ENCODE measurements at places on chromosomes 4 and X.
A peak's percentile ranks its signal among the peaks of the same experiment; 100 is the strongest.

DNA sequence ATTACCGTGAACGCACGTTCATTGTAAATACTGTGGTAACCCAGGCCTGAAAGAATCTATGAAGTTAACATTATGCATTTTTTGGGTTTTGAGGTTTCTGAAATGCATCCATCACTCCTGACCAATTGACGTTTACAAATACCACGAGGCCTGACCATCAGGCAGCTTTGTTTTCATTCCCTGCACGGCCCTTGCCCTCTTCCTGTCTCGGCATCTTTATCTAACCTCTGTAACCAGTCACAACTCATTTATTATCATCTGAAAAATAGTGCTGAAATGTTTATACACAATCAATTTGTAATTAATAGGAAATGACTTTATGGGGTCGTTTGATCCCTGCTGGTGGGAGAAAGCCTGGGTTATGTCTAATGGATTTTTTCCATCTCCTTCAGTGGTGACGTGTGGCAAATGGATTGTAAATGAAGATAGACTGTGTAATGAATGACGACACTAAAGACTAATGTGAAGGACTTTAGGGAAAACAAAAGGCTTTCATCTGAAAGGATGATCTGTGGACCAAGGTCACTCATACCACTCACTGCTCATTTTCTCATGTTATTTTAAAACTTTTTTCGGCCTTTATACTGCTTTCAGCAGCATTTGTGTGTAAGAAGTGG lies 102.7 kb upstream of the SORBS2 start:
- DNase-seq = no peak

GRCh38 chr4:65943076-65943475 lies 272.8 kb upstream of the EPHA5 start:
- DNase-seq = peak; percentile 14

GRCh38 chr4:151719956-151720334 lies 40.9 kb downstream of the GATB start:
- DNase-seq = no peak

DNA sequence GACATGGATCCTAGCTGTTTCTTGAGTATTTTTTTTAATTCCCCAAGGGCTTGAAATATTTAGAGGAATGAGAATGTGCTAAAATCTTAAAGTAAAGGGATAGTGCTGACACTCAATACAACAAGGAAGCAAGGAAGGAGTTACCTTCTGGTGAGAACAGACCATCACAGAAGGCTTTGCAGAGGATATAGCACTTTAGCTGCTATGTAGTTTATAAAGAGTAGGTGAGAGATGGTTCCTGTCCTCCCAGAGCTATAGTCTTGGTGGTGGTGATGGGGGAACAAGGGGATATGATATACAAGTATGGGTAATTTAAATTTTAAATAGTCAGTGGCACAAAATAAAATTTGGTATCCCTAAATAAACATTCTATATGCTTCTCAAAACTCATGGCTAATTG lies 47.6 kb downstream of the MTHFD2L start:
- no peak for DNase-seq

- DNase-seq = no peak
Measured at GRCh38 chrX:67872958-67873357, 329.1 kb downstream of the AR start.
